NCI-H748 treated with DMSO at 0.1 percent for 48 hours (cell line): ENCODE measurements at places on chromosomes 3 and 15.

- no peak for DNase-seq
Observed at GRCh38 chr3:142268426-142268825, 43.0 kb upstream of the GK5 start.

DNA sequence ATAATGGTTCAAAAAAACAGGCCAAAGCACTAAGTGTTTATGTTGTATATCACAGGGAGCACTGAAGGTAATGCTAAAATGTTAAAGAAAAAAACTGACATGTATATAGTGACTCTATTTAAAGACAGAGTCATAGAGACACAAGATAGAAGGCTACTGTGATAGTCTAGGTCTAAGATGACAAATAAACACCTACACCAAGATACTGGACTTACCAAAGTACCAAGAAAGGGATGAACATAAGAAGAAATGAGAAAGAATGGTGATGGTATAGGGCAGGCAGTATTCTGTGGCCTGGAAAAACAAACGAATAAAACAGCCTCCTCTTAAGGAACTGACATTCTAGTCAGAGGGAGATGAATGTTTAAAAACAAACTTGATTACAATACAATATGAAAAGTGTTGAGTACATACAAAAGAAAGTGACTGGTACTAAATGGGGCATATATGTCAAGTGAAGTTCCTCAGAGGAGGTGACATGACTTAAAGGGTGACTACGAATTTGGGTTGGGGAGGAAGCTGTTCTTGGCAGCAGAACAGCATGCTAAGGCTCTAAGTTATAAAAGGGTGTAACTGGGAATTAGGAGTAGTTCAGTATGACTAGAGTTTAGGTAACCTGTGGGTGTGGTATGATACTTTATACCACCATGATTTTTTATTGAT is 5.9 kb downstream of the ABHD10 start:
- DNase-seq = no peak

- DNase-seq = no peak
Observed at GRCh38 chr15:80854104-80854503, 74.9 kb downstream of the CEMIP start.

GRCh38 chr15:72203507-72203837 is 5.9 kb upstream of the GRAMD2A start:
- DNase-seq = no peak

- no peak for DNase-seq
Observed at GRCh38 chr15:27218426-27218825, 247.4 kb downstream of the GABRG3 start.

DNA sequence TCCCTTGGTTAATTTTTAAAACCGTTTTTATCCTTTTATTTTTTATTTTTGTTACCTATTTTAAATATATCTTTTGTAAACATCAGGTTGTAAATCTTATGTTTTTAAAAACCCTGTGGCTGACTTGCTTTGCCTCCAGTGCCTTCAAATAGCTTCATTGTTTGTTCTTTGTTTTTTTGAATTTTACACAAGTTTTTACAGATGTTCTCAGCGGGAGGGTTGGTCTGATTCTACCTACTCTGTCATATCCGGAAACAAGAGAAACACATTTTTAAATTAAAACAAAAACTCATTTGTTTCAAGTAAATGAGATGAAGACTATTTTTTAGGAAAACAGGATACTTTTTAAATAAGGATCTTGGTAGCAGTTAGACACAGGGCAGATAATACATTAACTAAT is 129.0 kb upstream of the THRB start:
- no peak for DNase-seq

DNA sequence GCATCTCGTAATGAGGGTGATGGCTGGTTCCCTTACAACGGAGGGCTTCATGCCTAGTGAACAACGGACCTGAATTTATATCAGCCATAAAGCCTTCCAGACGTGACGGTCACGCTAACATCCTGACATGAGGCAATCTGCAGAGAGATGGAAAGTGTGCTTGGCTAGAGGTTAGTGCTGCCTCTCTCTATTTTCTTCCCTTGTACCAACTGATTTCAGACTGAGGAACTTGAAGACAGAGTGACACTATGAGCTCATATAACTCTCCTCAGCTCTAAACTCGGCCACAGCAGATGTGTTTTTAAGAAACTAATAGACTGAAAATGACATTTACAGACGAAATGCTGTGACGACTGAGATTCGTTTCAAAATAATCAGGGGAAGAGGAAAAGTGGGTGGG is 122.4 kb downstream of the XXYLT1 start:
- no peak for DNase-seq

DNA sequence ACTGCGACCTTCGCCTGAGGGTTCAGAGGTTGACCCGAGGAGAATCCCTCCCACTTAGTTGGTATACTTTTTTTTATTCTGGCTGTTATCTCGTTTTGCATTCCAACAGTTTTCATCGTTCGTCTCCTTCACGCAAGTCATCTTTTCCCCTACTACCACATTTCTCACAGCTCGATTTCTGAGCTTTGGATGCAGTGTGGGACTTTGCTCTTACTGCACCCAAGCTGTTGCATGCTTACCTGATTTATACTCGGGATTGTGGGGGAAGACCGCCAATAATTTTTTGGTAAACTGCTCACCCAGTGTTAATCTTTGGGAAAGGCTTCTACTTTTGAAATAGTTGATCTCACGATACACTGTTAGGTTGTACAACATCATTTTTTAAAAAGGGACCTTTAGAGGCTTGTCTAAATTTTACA is 702 bp downstream of the TBC1D23 start:
- no peak for DNase-seq

DNA sequence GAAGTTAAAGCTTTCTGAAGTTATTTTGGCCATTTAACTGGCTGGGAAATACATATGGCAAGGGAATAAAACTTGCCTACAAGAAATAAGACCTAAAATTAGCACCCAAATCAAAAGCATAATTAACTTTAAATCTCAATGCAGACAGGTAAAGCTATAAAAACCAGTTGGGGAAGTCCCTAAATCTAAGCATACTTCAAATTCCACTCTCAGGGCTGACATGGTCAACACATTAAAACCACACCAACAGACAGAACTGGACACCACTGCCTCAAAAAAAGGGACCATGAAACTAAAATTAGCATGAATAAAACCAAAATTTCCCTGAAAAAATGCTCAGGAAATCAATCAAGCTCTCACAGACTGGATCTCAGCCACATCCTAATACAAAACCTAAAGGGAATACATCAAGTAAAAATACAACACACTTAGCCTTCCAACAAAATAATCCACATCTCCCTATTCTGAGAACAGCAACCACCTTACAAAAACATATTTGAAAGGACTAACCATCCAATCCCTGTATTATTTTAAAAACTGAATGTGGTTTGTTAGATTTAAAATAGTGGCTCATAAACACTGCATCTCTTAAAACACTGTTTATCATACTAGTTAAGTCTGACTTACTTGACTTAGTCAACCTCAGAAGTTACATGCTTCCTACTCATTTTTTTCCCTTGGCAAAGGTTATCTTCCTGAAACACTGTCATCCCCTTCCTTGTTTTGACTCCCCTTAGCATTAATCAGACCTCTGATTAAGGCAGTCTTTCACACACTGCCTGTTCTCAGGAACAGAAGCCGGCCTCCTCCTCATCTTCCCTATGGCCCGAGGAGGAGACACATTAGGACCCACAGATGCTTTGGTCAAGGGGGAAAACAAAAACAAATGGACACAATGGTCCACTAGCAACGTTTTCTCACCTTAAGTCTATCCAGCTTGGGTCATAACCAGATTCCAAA is 8.3 kb downstream of the TRA2B start:
- DNase-seq = no peak

- no peak for DNase-seq
Observed at GRCh38 chr3:57675530-57675929, 17.3 kb downstream of the DENND6A start.

DNA sequence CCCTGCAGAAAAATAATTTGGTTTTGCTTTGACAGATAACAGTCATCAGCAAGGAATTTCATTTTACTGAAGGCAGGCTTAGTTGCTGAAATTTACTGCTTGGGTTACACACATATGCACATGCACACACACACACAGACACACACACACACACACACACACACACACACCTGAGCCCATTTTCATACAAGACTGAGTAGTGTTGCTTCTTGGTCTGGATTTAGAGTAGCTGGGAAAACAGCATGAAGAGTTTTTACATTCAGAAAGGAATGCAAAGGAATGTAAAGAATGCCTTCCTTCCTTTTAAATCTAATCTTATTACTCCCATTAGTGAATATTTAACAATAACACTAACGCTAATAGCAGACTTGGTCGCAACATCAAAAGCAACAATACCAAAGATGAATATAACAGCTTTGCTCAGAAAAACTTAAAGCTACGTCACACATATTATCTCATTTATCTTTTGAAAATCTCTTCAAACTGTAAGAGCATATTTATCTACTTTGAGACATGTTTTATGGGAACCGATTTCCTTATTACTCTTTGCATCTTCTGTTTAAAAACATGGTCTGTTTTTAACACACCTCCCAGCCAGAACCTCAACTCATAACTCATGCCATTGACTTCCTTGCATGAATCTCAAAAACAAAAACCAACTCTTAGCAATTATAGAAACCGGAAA is 32.5 kb downstream of the RFTN1 start:
- DNase-seq = no peak

DNA sequence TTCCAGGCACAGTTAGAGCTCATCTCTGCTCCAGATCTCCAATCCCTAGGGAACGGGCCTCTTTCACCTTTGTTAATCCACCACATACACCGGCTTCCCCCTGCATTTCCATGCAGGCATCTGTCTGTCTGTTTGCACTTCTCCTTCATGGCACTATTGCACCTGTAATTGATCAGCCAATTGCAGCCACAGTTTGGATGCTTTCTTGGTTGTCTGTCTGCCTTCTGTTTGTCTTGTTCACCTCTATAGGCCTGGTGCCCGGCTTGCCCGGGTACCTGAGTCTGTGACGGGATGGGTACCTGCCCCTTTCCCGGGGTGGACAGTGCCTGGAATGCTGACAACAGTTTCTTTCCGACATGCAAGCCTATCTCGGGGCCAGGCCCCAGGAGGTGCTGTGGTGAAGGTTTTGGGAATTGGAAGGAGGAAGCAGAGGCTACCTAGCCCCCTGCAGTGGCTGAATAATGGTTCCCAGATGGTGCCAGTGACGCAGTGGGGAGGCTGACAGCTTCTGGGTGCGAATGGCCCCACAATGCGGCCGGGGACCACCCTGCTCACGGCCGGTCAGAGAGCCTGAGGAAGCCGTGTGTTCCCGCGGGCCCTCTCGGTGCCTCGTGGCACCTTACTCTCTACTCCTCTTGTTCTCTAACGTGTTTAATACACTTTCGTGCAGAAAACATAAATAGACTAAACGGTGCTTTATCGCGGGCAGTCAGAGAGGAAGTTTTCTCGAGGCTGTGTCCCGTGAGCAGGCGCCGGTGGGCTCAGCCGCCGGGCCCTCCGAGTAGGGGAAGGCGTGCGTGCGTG is 31.3 kb upstream of the RAB6B start:
- DNase-seq = no peak

- no peak for DNase-seq
Observed at GRCh38 chr15:51218299-51218938, 120.0 kb downstream of the CYP19A1 start.

- DNase-seq = no peak
Observed at GRCh38 chr15:96702589-96702988, 372.1 kb downstream of the NR2F2 start.

GRCh38 chr3:112651516-112651915 is 10.6 kb upstream of the CCDC80 start:
- no peak for DNase-seq

DNA sequence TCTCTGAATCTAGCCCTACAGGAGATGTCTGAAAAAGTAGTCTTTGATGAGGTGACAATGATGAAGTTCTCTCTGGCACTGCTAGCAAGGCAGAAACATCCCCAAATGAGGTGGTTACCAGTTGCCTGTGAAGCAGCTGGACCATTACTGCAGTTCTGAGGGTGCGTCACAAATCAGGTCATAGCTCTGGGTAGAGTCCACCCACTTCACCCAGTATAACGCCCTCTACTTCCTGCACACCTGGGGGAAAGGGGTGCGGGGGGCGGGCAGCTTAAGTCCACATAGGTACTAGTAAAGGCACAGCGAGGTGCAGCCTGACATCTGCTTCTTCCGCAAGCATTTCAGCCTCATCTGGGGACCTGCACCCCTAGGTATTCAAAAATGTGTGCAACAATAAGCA is 13.4 kb upstream of the SATB1 start:
- DNase-seq = no peak

DNA sequence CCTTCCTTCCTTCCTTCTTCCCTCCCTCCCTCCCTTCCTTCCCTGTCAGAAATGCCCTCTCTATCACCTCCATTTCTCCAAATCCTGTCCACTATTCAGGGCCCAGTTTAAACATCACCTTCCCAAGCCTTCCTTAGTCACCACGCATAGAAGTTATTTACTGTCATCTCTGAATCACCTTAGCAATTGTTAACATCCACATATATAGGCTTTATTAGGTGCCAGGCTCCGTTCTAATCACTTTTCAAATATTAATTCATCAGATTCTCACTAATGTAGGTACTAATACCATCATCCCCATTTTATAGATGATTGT is 1.1 kb upstream of the MAGEF1 start:
- DNase-seq = no peak

DNA sequence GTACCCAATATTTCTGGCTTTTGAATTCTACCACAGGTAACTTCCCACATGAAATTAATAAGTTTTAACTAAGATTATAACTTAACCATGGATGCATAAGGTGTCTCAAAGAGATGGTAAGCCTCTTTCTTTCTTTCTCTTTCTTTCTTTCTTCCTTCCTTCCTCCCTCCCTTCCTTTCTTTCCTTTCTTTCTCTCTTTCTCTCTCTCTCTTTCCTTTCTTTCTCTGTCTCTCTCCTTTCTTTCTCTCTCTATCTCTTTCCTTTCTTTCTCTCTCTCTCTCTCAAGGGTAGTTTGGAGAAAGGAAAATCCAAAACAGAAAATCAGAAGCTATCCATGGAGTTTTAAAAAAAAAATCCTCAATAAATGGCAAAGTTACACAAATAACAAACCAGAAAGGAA is 10.4 kb upstream of the MTMR14 start:
- DNase-seq = no peak

GRCh38 chr3:154275292-154275691 is 49.0 kb downstream of the DHX36 start:
- DNase-seq = no peak

GRCh38 chr3:109132801-109133473 is 3.6 kb upstream of the C3orf85 start:
- DNase-seq = no peak

GRCh38 chr3:153008226-153008625 is 153.8 kb upstream of the RAP2B start:
- no peak for DNase-seq

GRCh38 chr3:173933113-173933512 is 535.6 kb downstream of the NLGN1 start:
- DNase-seq = no peak

DNA sequence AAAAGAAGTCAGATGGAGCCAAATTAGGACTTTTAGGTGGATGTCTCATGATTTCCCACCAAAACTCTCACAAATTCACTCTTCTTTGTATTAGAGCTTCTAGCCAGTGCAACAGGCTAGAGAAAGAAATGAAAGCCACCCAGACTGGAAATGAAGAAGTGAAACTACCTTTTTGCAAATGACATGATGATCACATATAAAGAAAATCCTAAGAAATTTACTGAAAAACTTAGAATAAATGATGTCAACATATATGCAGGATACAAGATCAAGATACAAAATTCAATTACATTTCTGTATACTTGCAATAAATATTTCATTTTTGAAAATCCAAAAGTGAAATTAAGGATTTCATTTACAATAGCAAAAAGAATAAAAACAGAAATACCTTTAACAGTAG is 110.8 kb downstream of the LRIG1 start:
- no peak for DNase-seq

GRCh38 chr15:69509131-69509530 is 56.5 kb downstream of the RPLP1 start:
- DNase-seq = no peak

- no peak for DNase-seq
Observed at GRCh38 chr15:40785814-40786213, 16.0 kb downstream of the C15orf62 start.
